ENCODE measurements at places on chromosomes 16 and 17. TPM values are rescaled to one million over a fixed set of nuclear protein-coding genes. Genes with fewer than 3 reads are reported as not detected.

GRCh38 chr17:19242323-19242722 is 5.2 kb downstream of the EPN2 start:
- peak overlapping the region; percentile 35 for H3K27ac ChIP-seq
- peaks cover 8% of the 10 kb centered on the region for H3K36me3 ChIP-seq
- no peak overlapping the region for H3K4me3 ChIP-seq
- no peak for DNase-seq
- no peaks in the 10 kb centered on the region for H3K27me3 ChIP-seq

TUBG2 gene
- 23.4 TPM for total RNA-seq

DNA sequence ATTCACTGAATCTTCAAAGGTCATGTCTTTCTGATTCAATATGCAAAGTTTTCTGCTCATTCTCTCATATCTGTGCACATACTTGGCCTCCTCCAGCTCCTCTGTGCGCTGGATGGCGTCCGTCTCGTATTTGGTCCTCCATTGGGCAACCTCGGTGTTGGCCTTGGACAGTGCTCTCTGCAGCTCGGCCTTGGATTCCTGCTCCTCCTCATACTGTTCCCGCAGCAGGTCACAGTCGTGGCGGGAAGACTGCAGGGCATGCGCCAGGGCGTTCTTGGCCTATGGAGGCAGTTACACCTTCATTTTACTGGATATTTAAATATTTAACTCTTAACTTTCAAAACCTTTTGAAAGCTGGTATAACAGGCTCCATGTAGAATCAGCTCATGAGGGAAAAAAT is 8.2 kb upstream of the MYH1 start:
- no peak overlapping the region for H3K27ac ChIP-seq
- no peaks in the 10 kb centered on the region for H3K36me3 ChIP-seq
- H3K27me3 ChIP-seq, result peaks cover 82% of the 10 kb centered on the region
- no peaks in the 10 kb centered on the region for H3K4me1 ChIP-seq
- DNase-seq, result no peak

DNA sequence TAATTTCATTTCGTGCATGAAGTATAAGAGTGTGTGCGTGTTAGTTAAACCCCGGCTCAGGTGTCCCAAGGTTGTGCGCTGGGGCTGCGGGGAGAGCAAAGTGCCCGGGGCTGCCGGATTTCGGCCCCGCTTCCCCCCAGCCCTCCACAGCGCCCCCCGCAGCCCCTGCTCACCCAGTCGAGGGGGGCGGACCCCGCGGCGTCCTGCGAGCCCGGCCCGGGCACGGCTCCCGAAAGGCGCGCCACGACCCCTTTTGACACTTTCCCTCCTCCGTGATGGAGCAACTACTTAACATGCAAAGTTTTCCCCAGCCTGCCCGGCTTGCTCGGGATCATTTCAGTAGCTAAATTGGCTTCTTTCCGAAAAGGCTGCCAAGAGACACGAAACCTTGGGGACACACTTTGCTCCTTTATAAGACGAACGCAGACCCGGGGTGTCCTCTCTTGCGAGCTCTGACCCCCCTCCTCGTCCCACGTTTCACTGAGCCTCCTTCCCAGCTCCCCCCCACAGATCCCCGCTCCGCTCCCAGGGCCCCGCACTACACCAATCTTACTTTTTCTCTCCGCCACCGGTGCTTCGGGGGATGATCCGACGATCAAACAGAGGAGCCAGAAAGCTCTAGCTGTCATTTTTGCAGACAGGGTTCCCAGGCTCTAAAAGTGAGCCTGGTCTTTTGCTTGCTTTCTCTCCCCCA is 552 bp downstream of the C17orf58 start:
- H3K27me3 ChIP-seq, result no peaks in the 10 kb centered on the region
- peak; percentile 22 for DNase-seq
- peaks cover 26% of the 10 kb centered on the region for H3K4me1 ChIP-seq
- peaks cover 5% of the 10 kb centered on the region for H3K36me3 ChIP-seq

DNA sequence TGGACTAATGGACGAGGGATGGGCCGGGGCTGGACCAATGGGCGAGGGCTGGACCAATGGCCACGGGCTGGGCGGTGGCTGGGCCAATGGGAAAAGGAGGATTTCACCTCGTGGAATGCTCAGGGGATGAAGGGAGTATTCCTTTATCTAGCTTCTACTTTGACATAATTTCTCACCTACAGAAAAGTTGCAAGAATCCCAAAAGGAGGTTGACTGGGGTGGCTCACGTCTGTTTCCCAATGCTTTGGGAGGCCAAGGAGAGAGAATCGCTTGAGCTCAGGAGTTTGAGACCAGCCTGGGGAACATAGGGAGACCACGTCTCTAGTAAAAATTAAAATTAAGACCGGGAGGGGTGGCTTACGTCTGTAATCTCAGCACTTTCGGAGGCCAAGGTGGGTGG is 5.7 kb upstream of the FLYWCH1 start:
- H3K27ac ChIP-seq, result peak overlapping the region; percentile 91
- H3K27me3 ChIP-seq, result no peaks in the 10 kb centered on the region
- peaks cover 17% of the 10 kb centered on the region for H3K4me1 ChIP-seq
- H3K4me3 ChIP-seq, result peak overlapping the region; percentile 84

GRCh38 chr17:64315032-64315490 is 52.0 kb upstream of the TEX2 start:
- no peaks in the 10 kb centered on the region for H3K36me3 ChIP-seq
- no peaks in the 10 kb centered on the region for H3K27me3 ChIP-seq
- no peak overlapping the region for H3K27ac ChIP-seq
- no peak overlapping the region for H3K4me3 ChIP-seq
- peaks cover 10% of the 10 kb centered on the region for H3K4me1 ChIP-seq

SEPTIN12 gene
- not detected for total RNA-seq

SMIM5 gene
- 0.09 TPM for total RNA-seq

DNA sequence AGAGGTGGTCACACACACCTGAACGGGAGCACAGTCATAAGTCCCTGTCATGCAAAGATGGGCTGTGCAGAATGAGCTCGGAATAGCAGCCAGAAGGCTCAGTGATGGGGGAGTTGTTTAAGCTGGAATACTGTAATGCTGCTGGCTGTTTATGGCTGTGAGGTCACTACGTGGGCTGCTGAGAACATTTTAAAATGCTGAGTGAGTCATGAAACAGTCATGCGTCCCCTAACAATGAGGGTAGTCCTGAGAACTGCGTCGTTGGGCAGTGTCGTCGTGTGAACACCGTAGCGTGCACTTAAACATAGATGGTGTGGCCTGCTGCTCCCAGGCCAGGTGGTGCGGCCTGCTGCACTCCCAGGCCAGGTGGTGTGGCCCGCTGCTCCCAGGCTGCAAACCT is 39.7 kb downstream of the TBCD start:
- DNase-seq, result peak; percentile 84
- no peaks in the 10 kb centered on the region for H3K27me3 ChIP-seq
- no peak overlapping the region for H3K27ac ChIP-seq
- peaks cover 21% of the 10 kb centered on the region for H3K36me3 ChIP-seq
- no peak overlapping the region for H3K4me3 ChIP-seq
- H3K4me1 ChIP-seq, result peaks cover 27% of the 10 kb centered on the region

QPRT gene
- not detected for total RNA-seq
